ENCODE measurements at places on chromosomes 3 and 15.

GRCh38 chr3:18443665-18444594 is 18.8 kb upstream of the SATB1 start:
- DNase-seq, result no peak

DNA sequence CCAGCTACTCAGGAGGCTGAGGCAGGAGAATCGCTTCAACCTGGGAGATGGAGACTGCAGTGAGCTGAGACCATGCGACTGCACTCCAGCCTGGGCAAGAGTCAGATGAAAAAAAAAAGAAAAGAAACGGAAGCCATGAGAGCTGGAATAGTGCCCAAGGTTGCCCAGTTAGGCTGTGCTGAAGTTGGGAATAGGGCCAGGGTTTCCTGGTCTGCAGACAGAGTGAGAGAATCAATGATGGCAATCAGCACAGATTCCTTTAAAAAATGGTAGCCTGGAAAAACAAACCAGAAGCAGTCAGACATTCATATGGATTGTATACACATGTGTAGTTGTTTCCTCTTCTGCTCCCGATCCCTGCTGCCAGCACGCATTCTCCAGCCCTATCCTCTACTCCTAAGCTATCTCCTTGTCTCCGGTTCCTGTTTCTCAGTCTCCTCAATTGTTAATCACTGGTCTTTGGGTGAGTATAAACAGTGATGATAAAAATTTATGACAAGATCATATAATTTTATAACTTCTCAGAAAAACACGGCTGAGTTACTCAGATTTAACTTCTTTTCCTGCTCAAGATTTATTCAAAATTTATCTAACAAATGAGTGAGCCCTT is 316.2 kb upstream of the UMPS start:
- DNase-seq, result no peak

GRCh38 chr3:24857945-24858344 is 363.3 kb upstream of the THRB start:
- DNase-seq, result no peak

- DNase-seq, result no peak
These were observed 824.5 kb downstream of the CADM2 start for GRCh38 chr3:85783291-85783690.

- no peak for DNase-seq
These were observed 337.5 kb downstream of the MFSD1 start for GRCh38 chr3:159139326-159139725.

- no peak for DNase-seq
These were observed 7.2 kb downstream of the APBA2 start for GRCh38 chr15:28892789-28893610.

DNA sequence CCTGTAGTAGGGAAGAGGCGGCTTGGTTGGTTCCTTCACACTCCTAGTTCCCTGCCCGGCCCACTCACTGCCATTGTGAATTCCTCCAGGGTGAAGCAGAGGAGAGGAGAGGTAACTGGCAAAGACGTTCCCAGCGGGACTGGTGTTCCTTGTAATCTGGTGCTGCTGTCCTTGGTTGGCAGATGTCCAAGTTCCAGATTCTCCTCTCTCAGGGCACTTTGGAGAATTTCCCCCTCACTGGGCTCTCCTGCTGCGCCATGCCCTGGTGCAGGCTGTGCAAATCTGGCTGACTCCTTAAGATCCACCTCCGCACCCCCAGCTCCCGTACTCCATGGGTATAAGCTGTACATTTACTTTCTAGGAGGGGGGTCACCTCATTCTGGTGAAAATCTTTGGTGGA is 37.3 kb downstream of the THSD4 start:
- no peak for DNase-seq

DNA sequence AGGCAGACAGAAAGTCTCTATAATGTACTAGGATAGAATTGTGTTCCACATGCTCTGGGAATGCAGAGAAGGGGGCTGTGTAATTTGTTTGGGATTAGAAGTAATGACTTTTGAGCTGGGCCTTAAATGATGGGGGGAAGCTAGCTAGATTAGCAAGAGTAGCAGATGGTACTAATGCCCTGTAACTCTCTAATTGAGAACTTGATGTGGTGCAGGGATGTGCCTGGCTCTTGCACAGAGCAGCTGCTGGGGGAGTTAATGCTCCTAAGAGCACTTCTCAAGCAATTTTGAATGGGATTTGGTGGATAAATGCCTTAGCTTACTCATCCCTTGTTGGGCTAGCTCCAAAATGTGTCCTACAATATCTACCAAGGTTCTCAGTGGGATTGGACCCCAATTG is 12.4 kb upstream of the SYN2 start:
- no peak for DNase-seq

DNA sequence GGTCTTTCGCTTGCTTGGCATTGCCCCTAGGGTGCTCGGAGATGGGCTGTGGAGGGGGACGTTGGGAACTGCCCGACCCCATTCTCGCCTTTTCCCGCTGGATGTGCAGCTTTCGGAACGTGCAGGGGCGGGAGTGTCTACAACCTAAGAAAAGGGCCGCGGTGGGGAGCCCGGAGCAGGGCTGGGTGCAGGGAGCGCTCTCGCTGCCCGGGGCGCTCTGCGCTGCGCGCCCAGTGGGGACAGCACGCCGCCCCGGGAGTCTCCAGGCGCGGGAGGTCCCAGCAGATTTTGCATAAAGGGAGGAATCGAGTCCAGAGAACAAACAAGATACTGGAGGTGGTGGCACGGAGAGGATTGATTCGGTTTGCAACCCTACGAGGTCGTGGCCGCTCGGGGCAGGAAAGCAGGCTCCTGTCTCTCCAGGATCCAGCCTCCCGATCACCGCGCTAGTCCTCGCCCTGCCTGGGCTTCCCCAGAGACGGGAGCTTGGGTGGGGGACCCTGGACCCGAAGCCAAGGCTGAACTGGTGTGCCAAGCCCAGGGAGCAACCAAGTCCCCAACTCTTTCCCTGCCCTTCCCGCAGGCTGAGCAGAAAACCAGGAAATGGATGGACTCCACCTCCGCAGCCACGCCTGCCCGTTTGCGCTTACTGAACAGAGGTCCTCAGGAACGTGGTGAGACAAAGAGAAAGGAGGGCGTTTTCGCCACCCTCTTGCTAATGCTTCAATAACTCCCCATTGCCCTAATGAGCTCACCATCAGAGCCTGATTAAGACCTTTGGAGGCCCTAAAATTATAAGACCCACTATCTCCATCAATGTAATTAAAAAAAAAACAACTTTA is 59.7 kb downstream of the NOX5 start:
- DNase-seq, result no peak

GRCh38 chr3:110628650-110629301 is 442.8 kb upstream of the NECTIN3 start:
- DNase-seq, result no peak

GRCh38 chr3:168117059-168117458 is 21.3 kb upstream of the GOLIM4 start:
- no peak for DNase-seq

GRCh38 chr3:146803745-146804144 is 198.6 kb upstream of the PLSCR5 start:
- no peak for DNase-seq

- DNase-seq, result no peak
These were observed 490.9 kb upstream of the ADAMTS9 start for GRCh38 chr3:65178703-65179102.

GRCh38 chr3:57815036-57815435 is 58.9 kb downstream of the SLMAP start:
- DNase-seq, result no peak

DNA sequence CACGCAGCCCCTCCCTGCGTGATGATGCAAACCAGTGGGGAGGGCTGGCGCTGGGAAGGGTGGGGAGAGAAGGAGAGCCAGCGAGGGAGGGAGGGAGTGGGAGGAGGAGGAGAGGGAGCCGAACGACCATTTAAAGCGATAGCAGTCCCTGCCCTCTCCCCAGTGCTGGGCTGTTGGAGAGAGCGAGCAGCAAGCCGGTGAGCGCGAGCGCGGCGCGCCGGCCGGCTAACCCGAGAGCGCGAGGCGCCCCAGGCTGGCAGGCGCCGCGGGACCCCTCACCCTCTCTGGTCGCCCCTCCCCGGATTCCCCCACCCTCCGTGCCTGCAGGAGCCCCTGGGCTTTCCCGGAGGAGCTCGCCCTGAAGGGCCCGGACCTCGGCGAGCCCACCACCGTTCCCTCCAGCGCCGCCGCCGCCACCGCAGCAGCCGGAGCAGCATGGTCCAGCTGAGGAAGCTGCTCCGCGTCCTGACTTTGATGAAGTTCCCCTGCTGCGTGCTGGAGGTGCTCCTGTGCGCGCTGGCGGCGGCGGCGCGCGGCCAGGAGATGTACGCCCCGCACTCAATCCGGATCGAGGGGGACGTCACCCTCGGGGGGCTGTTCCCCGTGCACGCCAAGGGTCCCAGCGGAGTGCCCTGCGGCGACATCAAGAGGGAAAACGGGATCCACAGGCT is at the start of gene GRM7:
GRM7 (plus strand) TSS at position 162 of the 671 bp plus-strand sequence.
- DNase-seq, result no peak

- DNase-seq, result no peak
These were observed 547.8 kb upstream of the EPHA6 start for GRCh38 chr3:96266395-96267190.

- DNase-seq, result peak; percentile 64
These were observed 1.9 kb downstream of the KLF13 start for GRCh38 chr15:31328428-31328968.

GRCh38 chr3:172159962-172160538 is 120.7 kb downstream of the FNDC3B start:
- DNase-seq, result no peak

- no peak for DNase-seq
These were observed 52.9 kb downstream of the HERC2 start for GRCh38 chr15:28269097-28269496.

GRCh38 chr3:120177151-120177550 is 82.9 kb upstream of the GSK3B start:
- DNase-seq, result no peak

DNA sequence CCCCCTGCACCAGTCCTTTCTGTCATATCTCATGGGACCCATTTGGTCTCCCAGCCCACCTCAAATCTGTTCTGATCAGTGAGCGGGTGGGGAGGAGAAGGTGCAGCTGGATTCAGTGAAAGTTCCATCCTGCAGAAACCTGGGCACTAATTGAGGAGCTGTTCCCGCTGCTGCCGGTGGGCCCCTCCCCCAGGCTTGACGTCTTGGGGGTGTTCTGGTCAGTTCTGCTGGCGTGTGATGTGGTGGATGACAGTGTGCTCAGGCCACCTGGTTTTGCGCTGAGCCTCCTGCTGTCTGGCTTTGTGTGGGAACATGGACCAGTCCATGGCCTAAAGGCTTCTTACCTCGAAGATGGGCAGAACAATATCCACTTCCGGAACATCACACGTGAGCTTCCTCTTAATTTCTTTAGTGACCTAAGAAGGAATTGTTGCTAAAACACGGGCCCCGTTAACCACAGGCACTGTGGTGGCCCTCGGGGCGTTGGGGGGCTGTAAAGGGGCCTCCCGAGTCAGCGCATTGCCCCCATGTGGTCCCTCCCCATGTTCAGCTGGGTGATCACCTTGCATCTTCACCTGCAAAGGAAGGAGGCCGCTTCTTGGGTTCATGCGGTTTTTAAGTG is 59.7 kb downstream of the RGMA start:
- DNase-seq, result no peak

DNA sequence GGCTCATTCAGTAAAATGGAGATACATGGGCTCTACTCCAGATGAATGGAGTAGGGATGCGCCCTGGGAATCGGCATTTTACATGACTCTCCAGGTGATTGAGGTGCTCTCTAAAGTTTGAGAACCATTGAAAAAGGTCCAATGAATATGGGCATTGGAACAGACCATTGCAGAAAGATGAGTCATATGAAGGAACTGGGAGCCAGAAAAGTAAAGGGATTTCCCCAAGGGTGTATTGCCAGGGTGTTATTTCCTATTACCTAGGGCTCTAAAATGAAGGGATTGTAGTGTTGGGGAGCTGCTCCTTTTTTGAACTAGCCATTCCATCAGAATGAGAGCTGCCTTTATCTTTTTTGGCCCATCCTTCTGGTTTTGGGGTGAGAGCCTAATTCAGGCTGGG is 21.7 kb downstream of the CLDN11 start:
- DNase-seq, result no peak

DNA sequence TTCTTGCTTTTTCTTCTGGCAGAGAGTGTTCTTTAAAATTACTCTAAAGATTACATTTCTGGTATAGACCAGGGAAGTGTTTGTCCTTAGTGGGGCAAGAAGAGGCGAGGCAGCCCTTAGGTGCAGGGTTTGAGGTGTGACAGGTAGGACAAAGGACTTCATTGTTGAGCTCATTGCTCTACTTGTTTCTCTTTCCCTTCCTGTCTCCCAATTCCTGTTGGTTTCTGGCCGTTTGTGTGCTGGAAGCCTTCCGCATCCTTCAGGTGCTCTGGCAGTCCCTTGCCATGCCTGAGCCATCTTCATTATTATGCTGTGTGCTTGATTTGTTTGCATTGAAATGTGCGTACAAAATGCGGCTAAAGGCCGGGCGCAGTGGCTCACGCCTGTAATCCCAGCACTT is 85.1 kb downstream of the CCK start:
- no peak for DNase-seq

DNA sequence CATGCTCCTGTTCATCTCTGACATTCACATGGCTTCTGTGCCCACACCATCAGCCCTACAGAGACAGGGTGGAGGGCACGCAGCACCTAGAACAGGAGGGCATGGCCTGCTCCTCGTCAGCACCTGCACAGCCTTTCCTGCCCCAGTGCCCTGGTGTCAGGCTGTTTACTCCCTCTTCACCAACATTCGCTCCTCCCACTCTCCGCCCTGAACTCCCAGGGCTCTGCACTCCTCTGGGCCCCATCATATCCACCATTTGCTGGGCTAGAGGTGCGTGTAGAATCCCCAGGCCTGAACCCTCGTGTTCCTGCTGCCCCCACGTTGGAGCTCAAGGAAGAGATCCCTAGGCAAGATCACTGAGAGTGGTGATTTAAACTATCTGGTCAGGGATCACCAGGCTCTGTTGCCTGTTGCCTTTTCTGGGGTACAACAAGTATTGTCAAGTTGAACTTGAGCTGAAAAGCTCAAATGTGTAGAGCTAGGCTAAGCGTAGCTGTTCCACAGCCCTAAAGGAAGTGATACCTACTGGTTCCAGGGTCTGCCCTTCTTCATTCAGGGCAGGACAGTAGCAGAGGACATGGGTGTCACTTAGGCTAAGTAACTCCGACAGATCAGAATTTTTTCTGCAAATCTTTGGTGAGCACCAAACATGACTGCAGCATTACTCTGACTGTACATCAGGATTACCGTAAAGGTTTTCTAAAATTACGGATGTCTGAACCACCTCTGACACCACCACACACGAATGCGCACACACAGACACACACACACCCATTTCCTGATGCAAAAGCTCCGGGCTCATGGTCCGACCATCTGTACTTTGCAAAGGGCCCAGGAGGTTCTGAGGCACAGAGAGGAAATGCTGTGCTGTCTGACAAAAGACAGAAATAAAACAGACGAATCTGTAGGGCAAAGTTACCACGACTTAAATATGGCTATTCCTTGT is 43.7 kb upstream of the GNB5 start:
- DNase-seq, result no peak

DNA sequence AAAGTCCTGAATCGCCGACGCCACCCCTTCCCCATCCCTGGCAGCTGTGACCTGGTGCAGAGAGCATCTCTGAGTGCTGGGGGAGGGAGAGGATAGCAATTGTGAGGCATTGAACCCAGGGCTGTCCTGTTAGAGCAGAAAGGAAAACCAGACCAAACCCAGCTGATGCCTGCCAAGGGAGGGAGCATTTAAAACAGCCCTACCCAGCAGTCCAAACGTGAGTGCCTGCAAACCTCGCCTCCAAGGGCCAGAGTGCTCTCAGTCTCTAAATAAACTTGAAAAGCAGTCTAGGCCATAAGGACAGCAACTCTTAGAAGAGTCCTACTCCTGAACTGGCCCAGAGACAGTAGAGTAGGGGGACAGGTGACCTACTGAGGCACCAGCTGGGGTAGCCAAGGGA is 20.0 kb upstream of the LARS2 start:
- DNase-seq, result no peak

Data from activated gamma-delta T cell (primary cell).